ENCODE measurements at places on chromosomes 13 and 19.

- peak; percentile 22 for DNase-seq
These were observed 36.8 kb downstream of the ERICH4 start for GRCh38 chr19:41479757-41480191.

GRCh38 chr19:4120559-4121272, 3.2 kb downstream of the MAP2K2 start:
- DNase-seq = no peak

- DNase-seq = no peak
These were observed 414.2 kb downstream of the FOXO1 start for GRCh38 chr13:40252241-40252640.

GRCh38 chr19:43738780-43739211, 16.0 kb downstream of the SMG9 start:
- DNase-seq = peak; percentile 82

DNA sequence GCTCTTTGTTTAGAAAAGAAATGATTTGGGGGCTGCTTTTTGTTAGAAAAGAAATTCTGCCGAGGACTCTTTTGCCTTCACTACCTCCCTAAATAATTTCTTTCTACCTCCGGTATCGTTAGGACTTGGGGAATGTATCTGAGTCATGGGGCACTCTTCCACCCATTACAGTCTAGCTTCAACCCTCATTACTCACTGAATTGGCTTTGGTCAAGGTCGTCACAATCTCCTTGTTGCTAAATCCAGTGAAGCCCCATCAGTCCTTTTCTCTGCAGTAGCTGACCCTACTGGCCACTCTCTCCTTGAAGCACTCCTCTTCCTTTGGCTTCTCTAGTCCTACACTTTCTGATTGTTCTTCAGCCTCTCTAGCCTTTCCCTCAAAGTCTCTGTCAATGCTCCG, 34.0 kb downstream of the WDR87 start:
- no peak for DNase-seq

DNA sequence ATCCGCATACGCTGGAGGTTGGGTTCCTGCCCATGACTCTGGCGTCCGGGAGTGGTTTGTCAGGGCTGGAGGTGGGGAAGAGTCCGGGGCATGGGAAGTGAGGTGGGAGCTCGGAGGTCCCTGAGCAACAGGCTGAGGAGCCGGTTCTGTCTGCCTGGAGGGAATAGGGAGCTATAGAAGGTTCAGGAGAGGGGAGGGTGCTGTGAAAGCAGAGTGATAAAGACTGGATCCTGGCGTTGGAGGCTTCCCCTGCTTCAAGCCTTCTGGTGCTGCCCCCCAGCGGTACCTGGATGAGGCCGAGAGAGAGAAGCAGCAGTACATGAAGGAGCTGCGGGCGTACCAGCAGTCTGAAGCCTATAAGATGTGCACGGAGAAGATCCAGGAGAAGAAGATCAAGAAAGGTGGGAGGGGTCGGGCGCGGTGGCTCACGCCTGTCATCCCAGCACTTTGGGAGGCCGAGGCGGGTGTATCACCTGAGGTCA, 2.6 kb downstream of the HMG20B start:
- DNase-seq = peak; percentile 36

- no peak for DNase-seq
These were observed 41.8 kb downstream of the IGFL3 start for GRCh38 chr19:46082728-46083050.

- peak; percentile 89 for DNase-seq
These were observed 39.3 kb downstream of the RFXAP start for GRCh38 chr13:36858290-36858689.

DNA sequence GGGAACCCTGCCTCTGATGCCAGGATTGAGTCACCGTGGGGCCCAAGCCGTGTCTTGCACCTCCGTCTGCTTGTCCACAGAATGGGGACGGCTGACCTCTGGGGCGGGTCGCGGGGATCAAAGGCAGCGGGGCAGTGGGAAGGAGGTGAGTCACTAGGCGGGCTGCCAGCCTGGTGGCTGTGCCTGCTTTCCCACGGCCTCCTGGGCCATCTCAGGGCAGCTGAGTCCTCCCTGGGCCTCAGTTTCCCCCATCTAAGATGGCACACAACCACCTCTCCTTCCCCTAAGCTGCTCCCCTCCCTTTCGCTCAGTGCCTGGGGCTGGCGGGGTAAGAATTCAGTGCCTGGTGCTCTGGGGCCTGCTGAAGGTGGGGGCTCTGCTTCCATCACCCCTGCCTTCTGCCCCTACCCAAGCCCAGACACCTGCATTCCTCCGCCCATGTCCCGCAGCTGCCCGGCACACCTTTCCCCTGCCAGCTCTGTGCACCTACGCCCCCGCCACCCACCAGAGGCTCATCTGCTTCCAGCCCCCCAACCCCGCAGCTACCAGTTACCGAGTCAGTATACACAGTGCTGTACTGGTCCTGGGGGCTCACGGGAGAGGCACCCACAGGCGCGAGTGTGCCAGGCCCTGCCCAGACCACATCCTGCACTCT, 3.5 kb downstream of the MKNK2 start:
- DNase-seq = peak; percentile 54

DNA sequence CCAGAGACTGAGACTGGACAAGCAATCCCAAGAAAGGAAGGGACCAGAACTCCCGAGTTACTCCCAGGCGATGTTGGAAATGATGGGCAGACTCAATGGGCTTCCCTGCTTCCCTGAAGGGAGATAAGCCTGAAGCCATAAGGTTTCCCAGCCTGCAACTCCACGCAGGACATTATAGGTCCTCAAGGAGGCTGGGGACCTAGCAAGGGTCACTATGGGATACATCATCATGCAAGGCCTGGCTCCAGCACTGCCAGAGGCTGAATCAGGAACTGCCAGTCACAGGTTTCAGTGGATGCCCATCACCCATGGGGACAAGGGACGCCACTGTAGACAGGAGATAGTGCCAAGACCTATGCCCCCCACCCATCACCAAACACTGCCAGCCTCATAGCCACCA, 338.7 kb downstream of the IRS2 start:
- DNase-seq = no peak

DNA sequence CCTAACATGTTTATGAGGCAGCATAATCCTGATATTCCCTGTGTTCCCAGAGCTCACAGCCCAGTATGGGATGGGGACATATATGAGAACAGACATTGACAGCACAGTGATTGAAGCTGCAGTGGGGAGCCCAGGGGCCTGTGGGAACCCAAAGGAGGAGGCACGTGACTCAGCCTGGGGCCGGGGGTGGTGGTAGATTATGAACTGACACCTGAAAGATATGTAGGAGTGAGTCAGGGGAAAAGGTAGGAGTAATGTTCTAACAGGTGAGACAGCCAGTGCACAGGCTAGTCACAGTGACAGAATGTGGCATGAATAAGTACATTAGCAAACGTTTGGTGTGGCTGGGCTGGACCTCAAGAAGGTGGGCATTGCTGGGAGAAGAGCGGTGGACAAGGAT, 29.0 kb downstream of the CKM start:
- no peak for DNase-seq

DNA sequence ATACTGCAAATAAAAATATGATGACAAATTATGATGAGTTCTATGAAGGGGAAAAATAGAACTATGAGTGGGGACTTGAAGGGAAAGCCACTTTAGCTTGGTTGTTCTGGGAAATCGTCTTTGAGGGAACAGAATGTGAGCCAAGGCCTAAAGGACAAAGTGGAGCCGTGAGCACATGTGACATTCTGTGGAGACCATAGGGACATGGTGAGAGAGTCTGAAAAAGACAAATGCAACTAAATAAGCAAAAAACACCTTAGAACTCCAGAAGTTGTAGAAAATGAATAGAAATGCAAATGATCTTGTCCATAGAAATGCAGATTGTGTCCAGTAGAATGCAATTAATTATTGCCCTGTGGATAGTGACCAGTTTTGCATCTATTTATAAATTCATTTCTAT, 86.8 kb upstream of the ANKRD10 start:
- no peak for DNase-seq

- DNase-seq = no peak
These were observed at the start of gene KLK3 for GRCh38 chr19:50854636-50855410. KLK3 (plus strand) TSS chr19:50854915; CDS start chr19:50854956, 41 bp downstream.

GRCh38 chr13:25397763-25398162, 26.0 kb downstream of the ATP8A2 start:
- DNase-seq = no peak

GRCh38 chr19:55265173-55265572, 6.4 kb upstream of the PPP6R1 start:
- DNase-seq = no peak

- peak; percentile 65 for DNase-seq
These were observed at the start of gene TBXA2R for GRCh38 chr19:3606690-3607289. TBXA2R (minus strand) TSS chr19:3606875; CDS start chr19:3600634, 6,241 bp downstream.

DNA sequence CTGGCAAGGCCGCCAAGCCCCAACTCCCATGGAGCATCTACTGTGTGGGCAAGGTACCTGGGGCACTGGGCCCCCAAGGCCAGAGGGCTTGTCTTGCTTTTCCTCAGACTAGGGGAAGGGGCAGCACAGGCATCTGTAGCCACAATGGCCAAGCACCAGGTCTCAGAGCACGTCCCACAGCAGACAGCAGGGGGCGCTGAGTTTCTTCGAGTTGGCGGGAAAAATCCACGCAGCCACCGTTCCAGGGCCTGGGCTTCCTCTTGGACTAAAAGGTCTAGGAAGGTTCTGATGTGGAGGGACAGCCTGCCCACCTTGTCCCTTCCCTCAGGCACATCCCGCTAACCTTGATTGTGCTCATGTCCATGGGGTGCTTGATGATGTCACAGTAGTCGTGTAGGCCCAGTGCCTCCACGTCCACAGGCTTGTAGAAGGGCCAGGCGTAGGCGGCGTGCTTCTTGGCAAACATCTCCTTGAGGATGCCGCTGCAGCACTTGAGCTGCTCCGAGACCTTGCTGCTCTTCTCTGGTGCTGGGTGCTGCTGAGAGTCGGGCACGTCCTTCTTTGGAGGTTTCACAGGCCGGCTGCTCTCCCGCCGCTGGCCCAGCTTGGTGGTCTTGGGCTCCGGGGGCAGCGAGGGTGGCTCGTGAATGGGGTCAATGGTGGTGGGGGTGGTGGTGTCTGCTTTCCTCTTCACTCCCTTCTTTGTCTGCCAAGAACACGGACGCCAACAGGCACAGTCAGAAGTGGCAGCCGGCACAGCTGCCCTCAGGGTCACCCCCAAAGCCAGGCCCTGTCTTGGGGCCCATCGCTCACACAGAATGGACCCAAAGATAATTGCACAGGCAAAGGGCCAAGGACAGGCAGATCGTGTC, 32.0 kb upstream of the EPHX3 start:
- DNase-seq = peak; percentile 86

DNA sequence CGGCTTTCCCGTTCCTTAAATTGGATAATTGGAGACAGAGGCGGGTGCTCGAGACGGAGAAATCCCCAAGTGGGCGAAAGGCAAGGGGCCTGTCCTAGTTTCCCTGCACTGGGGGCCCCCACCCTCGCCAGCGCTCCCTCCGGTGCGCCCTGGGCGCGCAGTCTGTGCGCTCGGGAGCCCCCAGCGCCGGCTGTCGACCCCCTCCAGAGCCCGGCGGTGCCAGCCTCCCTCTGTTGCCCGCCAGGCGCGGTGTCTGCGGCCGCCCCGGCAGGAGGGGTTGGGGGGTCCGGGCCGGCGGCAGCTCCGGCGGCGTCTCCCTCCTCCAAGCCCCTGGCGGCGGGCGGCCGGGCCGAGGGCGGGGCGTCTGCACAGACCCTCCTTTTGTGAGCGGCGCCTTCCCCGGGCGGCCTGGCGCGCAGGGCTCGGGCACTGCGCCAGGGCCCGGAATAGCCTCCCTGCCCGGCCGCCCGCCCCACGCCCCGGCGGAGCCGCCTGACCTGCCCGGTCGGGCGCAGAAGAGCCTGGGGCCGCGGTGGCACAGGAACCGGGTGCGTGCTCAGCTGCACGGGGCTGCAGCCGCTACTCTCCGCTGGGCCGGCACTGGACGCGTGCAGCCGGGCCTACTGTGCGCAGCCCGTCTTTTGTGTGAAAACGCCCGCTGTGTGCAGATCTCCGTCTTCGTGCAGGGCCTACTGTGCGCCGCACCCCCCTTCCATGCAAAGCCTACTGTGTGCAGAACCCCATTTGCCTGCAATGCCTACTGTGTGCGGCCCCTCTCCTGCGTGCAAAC, 13.2 kb downstream of the GADD45B start:
- peak; percentile 63 for DNase-seq

DNA sequence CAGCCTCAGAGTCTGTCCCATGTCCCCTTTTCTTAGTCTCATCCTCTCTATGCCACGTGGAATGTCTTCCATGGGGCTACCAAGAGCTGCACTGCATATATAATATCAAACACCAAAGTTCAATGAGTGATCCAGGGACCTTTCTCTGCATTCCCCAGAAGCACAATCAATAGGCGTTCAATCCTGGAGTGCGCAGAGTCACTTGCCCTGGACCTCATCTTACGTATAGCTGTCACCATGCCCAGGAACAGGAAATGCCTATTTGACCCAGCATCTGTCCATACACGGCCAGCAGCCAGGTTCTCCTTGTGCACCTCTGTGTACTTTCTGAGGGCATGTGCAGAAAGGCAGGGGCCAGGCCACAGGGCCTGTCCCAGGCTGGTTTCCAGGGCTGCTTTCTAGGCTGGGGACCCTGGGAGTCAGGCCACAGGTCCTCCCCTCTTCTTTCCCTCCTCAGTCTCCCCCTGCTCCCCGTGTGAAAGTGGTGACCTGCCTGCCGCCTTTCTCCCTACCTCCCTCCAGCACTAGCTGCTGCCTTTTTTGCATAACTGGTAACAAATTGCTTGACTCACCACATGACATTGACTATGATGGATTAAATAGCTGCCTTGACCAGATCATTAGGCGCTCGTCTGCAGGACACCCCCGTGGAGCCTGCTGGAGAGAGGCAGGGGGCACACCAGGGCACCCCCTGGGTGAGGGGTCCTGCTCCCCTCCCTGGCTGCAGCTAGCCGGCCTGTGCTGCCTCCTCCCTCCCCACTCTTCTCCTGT, 222.0 kb downstream of the ZNF536 start:
- DNase-seq = no peak

- no peak for DNase-seq
These were observed 2.2 kb downstream of the CAPS start for GRCh38 chr19:5916181-5916708.

DNA sequence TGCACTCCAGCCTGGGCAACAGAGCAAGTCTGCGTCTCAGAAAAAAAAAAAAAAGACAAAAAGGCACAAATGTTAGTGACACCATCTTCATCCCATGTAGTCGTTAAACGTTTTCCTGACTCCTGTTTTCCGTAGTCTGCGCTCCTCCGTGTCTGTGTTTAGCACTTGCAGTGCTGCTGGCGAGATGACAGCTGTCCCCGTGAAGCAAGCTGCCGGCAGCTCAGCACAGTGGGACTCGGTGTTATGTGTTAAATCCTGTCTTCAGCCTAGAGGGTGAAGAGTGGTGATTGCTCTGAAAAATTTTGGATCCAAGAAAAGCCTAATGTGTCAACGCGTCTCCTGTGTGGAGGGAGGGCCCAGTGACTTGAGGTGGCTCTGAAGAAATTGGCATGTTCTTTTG, 18.4 kb downstream of the UBXN6 start:
- no peak for DNase-seq

DNA sequence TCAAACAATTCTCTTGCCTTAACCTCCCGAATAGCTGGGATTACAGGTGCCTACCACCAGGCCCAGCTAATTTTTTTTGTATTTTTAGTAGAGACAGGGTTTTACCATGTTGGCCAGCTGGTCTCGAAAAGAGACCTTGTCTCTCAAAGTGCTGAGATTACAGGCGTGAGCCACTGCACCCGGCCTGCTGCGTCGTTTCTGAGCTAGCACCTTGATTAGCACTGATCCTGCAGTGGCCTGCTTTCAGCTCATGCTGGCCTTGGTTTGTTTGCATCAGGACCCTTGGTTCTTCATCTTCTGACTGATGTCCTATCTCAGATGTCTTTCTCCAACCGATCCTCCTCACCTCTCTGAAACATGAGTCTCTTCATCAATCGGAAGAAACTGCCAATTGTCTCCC, 4.9 kb upstream of the TFDP1 start:
- DNase-seq = no peak

Measured in hematopoietic multipotent progenitor cell treated with erythropoietin and hydrocortisone succinate and interleukin-3 and kit ligand, for 6 days (in vitro differentiated cells).